Left ventricle myocardium superior (tissue), 1 donor: ENCODE measurements at places on chromosomes 12 and 14. TPM values are rescaled to one million over a fixed set of nuclear protein-coding genes. Genes with fewer than 3 reads are reported as not detected.

GRCh38 chr12:6652391-6652790 is 5.2 kb upstream of the ACRBP start:
- no peak for DNase-seq

GRCh38 chr12:100801320-100801719 is 6.7 kb downstream of the ANO4 start:
- no peak for DNase-seq

- peak; percentile 43 for DNase-seq
Measured at GRCh38 chr14:55846826-55847446, 266.9 kb downstream of the KTN1 start.

ADAM21 gene
- 0.32 TPM for total RNA-seq

MYBPC1 gene
- 3.9 TPM for total RNA-seq

DNA sequence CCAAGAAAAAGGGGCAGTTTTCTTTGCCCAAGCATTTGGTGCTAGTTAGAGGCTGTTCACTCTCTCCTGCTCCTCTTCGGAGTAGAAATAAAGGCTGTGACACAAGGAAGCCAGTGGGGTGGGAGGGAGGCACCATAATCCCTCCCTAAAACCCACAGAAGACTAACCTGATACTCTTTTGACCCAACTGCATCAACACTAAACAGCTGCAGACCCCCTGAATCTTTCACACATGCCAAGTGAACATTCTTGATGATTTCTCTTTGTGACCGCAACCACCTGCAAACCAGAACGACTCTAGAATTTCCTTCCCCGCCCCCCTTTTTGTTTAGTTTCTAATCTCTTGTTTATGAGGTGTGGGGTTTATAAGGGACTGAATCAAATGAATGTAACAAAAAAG is 175.8 kb upstream of the BCL2L14 start:
- no peak for DNase-seq
